Activated CD4-positive, alpha-beta memory T cell treated with anti-CD3 and anti-CD28 coated beads, Interleukin-2, amount 10 ng/mL, durations not matched to agents 7 days and 5 days (primary cell): ENCODE measurements at places on chromosomes 11 and 22. TPM values are rescaled to one million over a fixed set of nuclear protein-coding genes. Genes with fewer than 3 reads are reported as not detected.

DNA sequence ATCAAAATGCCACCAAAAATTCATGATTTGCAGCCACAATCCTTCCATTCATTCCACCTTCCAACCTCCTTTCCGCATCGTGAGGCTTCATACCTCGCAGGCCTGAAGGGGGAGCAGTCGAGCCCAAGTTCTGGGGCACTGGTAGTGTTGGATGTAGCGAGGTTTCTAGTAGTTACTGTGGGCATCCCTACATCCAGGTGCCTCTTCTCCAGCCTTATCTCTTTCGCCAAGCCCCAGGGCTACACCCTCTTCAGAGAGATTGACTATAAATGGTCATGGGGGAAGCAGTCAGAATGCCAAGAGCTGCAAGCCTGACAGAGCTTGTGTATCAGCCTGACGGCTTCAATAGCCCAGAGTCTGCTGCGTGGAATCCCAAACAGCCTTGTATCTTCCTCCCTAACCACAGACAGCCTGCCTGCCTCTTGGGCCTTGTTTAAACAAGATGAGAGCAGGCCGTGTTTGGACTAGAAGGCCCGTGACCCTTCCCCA is 28.9 kb downstream of the CLMP start:
- DNase-seq, result peak; percentile 30

GRCh38 chr11:69702769-69703452 is 911 bp downstream of the FGF19 start:
- no peak for DNase-seq

GRCh38 chr11:17521106-17521900 is 22.9 kb downstream of the USH1C start:
- no peak for DNase-seq

GRCh38 chr11:131980888-131981668 is 610.7 kb downstream of the NTM start:
- no peak for DNase-seq

CSRP3 gene
- total RNA-seq, result not detected

GRCh38 chr11:109241988-109242536 is 179.9 kb upstream of the C11orf87 start:
- no peak for DNase-seq

NXPE2 gene
- total RNA-seq, result not detected

GRCh38 chr11:112588252-112588694 is 327.6 kb upstream of the PLET1 start:
- DNase-seq, result peak; percentile 45

- no peak for DNase-seq
Measured at GRCh38 chr22:42462016-42462415, 29.8 kb upstream of the NFAM1 start.

GRCh38 chr11:44658506-44658850 is 68.3 kb upstream of the TSPAN18 start:
- peak; percentile 59 for DNase-seq

FOXR1 gene
- total RNA-seq, result not detected

DNA sequence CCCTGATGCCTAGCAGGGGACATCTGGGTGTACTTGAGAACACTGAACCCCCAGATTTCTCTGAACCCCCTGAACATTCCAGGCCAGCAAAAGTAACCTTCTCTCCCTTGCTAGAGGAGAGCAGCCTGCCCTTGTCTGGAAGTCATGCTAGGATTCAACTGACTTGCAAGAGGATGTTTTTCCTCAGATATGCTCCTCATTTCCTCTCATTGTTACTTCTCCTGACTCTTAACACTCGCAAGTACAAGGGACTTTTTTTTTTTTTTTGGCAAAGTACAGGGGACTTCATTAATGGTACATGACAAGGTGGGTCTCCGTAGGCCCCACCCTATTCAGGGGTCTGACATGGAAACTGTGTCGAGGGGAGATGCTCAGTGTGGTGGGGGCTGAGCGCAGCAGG is 6.3 kb upstream of the MCHR1 start:
- no peak for DNase-seq

KIAA1671 gene
- 35.5 TPM for total RNA-seq

OR2AT4 gene
- total RNA-seq, result not detected

OR52N5 gene
- not detected for total RNA-seq

- no peak for DNase-seq
Measured at GRCh38 chr22:17199003-17199731, 20.1 kb downstream of the ADA2 start.

C22orf42 gene
- not detected for total RNA-seq

DNA sequence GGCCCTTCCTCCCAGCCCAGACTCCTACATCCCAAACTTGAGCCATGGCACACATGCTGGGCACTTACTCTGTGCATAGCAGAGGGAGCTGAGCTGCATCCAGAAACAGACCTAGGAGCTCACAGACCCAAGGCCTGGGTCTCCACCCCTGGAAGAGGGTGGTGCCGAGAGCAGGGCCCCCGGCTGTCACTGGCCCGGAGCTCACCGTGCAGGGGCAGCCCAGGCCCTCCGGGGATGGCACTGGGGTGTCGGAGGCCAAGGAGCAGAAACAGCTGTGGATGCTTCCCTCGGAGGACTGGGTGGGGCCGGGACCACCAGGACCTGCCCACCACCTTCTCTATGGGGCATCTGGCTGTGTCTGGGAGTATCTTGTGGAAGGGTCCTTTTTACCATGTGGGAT is 4.3 kb upstream of the APOBEC3A start:
- no peak for DNase-seq

- DNase-seq, result peak; percentile 34
Measured at GRCh38 chr11:877565-877964, 33.0 kb downstream of the CHID1 start.
